Hematopoietic multipotent progenitor cell treated with erythropoietin and hydrocortisone succinate and interleukin-3 and kit ligand, for 15 days (in vitro differentiated cells): ENCODE measurements at places on chromosomes 4 and X.

DNA sequence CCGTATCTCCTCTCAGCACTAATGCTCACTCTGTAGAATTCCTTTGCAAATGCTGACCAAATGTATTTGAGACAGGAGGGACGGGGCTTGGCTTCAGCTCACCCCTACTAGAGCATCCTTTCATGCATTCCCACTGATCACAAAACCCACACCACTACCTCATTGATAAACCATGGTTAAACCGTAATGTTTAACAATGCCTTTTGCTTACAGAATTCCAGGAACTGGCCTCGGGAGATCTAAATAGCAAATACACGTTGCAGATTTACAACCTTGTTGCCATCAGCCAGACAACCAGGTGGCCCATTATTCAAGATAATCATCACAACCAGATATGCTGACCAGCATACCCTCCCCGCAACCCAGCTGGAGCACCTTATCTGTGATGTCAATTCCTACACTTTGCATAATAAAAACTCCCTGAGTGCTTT, 391.9 kb downstream of the KCTD8 start:
- DNase-seq, result no peak

GRCh38 chrX:38273453-38273852, 52.8 kb upstream of the SRPX start:
- DNase-seq, result no peak

GRCh38 chr4:56007154-56007553, 58.4 kb downstream of the CEP135 start:
- no peak for DNase-seq

- no peak for DNase-seq
Measured at GRCh38 chr4:37995981-37996775, 36.0 kb downstream of the PTTG2 start.

DNA sequence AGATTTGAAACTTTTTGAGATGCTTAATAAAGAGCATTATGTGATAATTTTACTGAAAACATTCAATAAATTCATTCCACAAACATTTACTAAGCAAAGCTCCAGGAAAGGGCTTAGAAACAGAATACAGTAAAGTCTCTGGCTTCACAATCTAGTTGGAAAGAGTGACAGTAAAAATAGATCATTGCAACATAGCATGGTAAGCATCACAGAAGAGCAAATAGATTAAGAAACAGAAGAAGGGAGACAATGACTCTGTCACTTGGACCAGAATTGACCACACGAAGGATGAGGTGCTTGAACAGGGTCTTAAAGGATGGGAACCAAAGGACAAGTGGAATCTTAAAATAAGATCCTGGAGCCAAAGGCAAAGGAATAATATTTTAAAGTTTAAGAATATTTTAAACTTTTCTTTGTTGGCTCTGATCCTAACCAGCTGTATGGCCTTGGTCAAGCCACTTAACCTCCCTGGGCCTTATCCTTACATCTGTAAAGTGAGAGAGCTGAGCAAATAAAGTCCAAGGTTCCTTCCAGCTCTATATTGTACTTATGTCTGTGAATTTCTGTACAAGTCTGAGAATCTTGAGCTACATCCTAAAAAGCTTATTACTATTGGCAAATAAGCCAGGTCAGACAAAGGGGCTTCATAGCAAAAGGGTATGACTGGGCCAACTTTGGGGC, 33.9 kb downstream of the SEC24D start:
- no peak for DNase-seq

DNA sequence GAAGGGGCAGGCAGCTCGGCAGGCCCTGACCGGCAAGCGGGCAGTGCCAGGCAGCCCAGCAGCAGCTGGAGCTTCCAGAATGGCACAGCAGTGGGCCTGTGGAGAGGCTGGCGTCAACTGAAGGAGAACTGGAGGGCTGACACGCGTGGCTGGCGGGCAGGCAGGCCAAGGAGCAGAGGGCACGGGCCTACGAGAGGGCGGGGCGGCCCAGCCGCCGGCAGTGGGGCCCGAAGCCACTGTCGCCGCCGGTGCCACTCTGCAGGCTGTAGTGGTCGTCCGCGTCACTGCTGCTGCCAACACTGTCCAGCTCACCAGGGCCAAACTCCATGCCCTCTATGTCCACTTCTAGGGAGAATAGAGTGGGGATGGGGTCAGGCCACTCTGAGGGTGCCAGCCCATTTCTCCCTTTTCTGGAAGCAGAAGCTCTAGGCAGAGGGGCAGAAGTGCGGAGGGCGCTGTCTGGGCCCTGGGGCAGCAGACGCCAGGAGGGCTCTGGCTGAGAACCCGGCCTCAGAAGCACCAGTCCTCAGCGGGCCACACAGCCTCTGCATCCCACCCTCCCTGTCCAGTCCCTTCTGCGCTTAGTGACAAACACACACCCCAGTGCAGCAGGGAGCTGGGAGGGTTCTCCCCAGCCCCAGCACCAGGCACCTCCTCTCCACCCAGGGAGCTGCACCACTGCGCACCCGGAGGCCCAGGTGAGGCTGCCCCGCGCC, 8.6 kb upstream of the HAUS3 start:
- DNase-seq, result no peak

GRCh38 chr4:8402181-8402597, 38.3 kb downstream of the ACOX3 start:
- no peak for DNase-seq

- no peak for DNase-seq
Measured at GRCh38 chr4:189786447-189786846, 154.2 kb upstream of the FRG1 start.

GRCh38 chr4:60590116-60590515, 610.0 kb upstream of the ADGRL3 start:
- DNase-seq, result no peak

DNA sequence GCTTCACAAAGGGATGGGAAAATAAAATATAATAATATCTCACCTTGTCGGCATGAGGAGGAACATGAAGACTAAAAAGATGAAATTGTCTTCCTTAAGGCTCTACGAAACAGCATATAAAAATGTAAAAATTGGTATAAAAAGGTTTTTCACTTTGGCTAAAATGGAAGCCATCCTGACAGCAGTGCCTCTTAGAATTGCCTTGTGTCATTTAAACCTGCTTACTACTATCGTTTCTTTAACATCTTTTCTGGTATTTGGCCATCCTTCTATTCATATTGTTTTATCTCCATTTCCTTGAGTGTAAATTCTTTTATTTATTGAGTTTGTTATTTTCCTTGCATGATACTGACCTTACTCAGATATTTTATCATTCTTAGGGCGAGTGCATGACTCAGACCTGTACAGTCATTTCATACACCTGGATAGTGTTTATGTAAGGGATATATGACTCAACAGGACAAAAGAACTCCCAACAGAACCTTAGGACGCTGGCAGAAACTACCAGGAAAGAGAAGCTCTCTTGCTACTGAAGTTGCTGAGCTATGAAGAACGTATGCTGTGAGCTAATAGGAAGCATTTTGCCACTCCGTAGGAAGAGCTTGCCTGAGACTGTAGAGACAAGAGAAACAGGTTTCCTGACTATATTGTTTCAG, 5.8 kb upstream of the CDKN2AIP start:
- no peak for DNase-seq

DNA sequence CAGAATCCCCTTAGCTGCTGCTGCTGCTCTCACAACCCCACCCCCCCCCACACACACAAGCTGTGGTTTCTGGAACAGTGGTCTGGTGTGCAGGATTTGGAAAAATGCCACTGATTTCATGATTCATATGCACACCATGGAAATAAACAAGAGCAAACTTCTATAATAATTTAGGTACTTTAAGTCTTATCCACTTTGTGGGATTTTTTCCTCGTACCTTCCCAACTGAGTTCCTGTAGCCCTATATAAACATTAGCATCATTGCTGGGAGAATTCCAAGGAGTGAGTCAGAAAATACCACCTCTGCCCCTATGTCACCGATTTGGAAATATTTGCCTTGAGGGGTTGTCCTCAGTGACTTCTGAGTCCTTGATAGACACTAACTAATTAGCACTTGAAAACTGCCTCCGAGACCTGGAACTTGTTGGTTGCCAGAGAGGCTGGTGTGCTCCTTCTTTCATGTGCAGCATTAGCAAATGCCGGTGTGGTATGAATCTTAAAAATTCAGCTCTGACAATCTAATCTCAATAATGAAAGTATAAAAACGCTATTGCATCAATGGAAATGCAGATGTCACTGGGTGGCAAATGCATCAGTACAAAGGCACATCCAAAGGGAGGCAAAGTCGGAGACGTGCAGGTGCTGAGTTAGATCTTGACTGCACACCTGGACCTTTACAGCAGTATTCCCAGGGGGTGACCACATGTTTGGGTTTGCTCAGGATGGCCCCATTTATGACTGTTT, 61.8 kb downstream of the CPE start:
- DNase-seq, result no peak

DNA sequence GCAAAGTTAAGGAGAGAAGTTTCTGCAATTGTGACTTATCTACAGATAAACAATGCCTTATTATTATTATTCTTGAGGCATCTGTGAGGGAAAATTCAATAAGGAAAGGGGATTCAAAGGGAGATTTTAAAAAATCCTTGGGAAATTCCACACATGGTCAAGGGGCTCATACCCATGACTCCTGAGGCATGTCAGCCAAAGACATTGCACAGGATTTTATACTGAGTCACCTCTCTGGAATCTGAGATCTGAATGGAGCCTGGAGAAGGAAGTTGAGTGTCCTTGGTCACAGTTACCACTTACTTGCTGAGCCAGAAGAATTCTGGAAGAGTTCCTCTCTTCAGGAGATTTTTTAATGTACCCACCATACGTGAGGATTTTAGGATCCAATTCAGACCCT, 14.4 kb upstream of the CXCL8 start:
- no peak for DNase-seq
